ENCODE measurements at places on chromosomes 7 and 10.
A peak's percentile ranks its signal among the peaks of the same experiment; 100 is the strongest.

DNA sequence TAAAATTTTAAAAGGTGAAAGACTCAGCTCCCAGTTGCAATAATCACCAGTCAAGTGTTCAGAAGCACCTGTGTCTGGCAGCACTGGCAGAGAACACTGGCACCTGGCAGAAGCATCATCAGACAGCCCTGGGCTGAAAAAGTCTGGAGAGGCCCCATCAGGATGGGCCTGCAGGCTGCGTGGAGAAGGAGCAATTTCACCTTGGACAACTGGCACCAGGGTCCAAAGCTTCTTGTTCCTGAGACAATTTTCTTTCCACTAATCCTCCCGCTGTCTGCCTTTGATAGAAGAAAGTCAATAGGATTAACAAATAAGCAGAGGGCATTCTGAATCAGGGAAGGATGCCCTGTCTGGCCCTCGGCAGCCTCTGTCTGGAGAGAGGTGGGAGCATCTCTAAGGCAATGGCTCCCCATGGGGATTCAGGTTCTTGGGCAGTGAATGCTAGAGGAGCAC is 6.5 kb downstream of the COBL start:
- DNase-seq, result no peak

DNA sequence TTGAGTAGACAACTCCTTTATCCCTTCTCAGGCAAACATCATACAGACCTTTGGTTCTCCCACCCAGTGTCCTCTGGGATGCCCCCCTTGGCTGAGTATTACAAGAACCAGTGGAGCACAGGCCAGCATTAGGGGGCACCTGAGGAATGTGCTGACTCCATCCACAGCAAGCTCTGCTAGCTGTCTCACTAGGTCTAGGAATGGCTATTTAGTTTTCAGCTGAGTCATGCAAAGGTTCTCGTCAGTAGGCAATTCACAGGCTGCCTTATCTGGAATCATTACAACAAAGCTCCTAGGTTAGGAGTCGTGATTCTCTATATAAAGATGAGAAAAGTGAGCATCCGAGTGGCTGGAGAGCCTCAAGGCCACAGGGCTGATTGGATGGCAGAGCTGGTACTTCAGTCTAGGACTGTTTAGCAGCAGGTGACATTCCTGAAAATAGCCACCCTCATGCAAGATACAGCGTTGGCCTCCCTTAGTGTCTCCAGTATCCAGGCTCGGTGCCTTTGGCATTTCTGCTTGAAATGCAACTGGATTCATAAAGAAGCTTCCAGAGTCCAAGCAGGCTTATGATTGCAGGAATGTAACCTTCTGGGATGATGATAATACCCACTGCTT is 75.8 kb downstream of the CDCA7L start:
- DNase-seq, result peak; percentile 23

DNA sequence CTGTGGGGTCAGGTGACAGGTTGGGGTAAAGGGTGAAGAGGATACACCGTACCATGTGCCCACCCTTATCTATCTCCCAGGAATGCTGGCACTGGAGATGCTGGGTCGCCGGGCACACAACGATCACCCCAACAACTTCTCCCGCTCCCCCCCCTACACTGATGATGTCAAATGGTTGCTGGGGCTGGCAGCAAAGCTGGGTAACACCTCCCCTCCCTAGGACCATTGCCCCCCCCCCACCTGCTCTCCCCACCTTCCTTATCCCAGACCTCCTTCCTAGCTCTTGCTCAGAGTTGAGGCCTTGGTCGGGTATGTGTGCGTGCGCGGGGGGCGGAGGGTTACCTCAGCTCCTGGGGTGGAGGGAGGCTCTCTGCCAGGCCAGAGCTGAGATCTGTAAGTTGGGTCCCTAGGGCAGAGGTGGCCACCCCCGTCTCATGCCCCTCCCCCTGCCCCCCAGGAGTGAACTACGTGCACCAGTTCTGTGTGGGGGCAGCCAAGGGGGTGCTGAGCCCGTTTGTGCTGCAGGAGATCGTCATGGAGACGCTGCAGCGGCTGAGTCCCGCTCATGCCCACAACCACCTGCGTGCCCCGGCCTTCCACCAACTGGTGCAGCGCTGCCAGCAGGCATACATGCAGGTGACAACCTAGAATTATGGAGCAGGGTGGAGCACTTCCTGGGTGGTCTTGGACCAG is 10.7 kb downstream of the NDST2 start:
- DNase-seq, result no peak

GRCh38 chr7:23470330-23471105 is at the start of gene IGF2BP3:
TSS of gene IGF2BP3 (minus strand) at chr7:23470491. CDS start at chr7:23470110, 381 bp downstream.
- DNase-seq, result peak; percentile 97

DNA sequence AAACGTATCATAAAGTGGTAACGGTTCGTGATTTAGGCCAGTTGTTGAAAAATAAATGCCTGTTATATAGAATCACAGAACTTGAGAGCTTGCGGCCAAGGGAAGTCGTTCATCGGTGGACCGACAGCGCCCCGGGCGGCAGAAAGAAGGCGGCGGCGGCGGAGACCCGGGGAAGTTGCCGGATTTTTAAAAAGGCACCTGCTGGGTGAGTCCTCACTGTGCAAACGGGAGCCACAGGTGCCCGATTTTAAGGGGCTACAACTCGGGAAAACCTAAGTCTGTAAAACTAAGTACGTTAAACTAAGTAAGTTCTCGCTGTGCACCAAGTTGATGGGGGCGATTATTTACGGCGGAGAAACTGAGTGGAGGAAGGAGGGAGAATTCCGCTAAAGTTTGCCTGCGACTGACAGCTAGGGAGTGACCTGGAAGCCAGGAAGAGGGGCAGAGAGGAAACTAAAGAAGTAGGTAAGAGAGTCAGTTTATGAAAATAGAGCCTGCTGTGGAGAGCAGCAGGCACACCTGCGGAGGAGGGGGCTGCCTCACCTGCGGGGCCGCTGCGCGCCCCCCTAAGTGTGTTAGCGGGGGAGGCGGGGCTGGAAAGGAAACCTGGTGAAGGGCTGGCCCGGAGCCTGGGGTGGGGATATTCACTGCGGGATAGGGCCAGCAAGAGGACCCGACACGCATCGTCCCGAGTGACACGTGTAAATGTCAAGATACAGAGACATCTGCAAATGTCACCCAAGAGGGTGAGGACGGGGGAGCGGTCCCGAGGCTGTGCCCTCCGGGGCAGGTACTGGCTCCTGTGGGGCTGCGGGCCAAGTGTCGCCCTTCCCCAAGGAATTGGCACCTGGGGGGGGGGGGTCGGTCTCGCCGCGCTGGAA is 996 bp downstream of the ADAM12 start:
- no peak for DNase-seq

GRCh38 chr10:37314350-37314749 is 189.0 kb downstream of the ANKRD30A start:
- no peak for DNase-seq

DNA sequence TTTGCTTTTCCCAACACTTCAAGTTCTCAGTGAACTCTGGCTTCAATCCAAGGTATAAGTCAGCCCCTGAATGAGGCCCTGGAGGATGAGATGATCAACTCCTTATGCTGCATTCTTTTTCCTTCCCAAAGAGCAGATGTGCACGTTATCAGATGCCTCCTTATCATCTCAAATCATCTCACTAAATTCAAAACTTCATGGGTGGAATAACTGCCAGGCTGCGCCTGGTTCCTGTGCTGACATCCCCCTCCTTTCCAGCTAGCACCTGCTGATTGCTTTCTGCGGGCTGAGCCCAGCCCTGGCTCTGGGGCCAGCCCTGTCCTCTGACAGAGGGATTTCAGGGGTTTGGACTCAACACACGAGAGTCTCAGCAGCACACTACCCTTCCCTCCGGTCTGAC is 44.9 kb downstream of the TLL2 start:
- no peak for DNase-seq

DNA sequence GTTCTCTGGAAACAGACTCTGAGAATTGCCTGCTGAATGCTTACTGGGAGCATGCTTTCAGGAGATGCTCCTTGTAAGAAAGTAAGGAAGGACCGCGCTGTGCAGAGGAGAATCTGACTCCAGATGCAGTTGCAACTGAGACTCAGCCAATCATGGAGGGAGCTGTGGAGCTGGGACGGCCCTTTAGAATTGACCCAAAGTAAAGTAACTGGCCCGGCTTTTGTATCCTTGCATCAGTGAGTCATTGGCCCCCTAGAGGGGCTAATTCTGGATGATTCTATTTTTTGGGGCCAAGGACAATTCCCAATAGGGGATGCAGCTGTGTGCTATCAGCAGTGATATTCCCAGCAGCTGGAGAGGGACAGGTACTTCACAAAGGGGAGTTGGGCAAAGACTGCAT is 170.4 kb downstream of the PTEN start:
- DNase-seq, result no peak

DNA sequence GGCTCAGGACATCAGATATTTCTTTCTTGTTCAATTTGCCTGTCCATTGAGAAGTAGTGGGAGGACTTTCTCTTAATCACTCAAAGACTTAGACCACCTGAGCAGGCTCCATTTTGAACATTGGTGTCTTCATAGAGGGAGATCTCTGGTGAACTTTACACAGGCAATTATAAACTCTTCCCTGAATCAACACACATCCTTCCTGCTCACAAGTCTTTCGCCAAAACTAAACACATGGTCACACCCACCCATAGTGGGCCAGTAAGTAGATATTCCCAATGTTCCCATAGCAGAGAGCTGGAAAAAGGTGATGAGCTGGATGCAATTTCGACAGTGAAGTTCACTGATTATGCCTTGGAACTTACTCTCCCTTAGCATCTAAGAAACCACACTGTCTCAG is 8.2 kb upstream of the MACC1 start:
- DNase-seq, result no peak

DNA sequence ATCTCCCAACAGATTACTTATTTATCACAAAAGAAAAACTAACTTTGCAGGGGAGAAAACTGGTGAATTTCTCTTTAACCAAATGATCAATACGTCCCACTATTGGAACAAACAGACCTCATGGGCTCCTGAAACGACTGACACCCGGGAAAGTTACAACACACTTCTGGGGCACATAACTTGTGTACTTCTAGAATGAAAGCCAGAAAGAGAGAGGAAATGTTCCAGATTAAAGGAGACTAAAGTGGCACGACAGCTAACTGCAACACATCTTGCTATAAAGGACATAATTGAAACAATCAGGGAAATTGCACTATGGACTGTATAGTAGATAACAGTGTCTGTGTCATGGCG is 14.7 kb upstream of the TPST1 start:
- no peak for DNase-seq

DNA sequence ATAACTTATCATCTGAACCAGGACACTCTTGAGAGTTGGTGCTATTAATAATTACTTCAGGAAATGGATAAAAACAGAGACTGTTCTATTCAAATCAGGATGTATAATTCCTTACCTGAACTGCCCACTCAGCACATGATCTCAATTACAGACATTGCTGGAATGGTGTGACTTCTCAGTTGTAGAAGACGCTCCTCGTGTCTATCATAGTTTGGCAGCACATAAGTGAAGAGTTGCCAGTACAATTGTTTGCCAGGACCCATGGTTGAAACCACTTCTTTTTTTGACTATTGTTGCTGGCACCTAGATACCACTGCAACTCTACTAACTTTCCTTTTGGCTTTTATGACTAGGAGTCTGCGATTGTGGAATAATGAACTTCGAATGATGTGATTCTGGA is 105.4 kb downstream of the ZNF365 start:
- no peak for DNase-seq

- DNase-seq, result no peak
Measured at GRCh38 chr7:115763347-115763746, 267.2 kb downstream of the TFEC start.

DNA sequence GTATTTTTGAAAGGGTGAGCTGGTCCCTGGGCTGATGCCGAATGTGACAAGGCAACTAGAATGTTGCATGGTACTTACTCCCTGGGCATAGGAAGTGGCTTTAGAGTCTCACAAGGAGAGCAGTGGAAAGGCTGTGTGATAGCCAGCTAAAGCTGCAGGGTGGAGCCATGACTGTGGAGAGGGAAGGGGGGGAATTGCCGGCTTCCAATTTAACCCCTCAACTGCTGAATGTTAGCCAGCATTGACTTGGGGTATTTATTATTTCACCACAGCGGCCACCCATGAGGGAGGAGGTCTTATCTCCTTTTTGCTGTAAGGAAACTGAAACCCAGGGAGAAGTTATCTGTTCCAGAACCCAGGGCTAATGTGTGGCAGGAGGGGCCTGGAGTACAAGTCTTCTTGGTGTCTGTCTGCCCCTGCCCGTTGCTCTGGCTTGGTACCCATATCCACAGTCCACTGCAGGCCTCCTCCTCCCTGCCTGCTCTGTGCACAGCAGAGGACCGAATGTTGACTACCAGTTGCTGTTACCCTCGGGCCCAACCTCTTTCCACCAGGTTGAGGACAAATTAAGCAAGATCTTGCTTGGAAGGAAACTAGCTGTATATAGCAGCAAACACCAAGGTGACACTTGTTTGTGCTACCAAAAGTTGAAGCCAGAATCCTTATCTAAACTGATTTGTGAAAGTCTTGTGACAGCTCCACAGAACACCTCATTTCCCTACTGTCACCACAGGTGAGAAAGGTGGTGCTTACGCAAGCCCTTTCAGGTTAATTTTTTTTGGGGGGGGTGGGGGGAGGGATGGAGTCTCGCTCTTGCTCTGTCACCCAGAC is 37.6 kb downstream of the WBP1L start:
- peak; percentile 34 for DNase-seq

DNA sequence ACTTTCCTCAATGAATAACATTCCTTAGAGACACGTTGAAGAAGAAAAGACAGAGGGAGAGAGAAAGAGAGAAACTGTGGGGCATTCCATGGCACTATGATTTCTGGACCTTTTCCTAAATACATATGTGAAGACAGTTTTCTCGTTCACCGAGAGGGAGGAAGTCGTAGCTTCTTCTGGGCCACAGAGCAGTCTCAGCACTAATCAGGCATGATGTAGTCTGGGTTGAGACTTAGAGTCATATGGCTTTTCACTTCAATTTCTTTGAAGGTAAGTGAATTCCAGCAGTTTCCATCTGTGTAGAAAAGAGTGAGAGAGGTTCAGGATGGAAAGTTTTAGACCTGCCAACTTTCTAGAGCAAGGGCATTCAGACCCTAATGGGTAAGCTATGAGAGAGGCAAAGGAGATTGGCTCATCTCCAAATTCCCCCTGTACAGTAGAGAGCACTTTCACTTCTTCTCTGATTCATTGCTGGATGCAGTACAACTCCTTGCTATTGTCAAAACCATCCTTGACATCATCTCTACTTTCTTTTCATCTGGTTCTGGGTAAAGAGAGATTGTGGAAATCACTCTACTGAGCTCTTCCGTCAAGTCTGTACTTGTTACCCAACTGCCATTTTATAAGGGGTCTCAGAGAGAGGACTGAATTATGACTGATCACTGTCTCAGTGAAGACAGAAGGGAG is 31.5 kb upstream of the OR9A4 start:
- DNase-seq, result no peak

DNA sequence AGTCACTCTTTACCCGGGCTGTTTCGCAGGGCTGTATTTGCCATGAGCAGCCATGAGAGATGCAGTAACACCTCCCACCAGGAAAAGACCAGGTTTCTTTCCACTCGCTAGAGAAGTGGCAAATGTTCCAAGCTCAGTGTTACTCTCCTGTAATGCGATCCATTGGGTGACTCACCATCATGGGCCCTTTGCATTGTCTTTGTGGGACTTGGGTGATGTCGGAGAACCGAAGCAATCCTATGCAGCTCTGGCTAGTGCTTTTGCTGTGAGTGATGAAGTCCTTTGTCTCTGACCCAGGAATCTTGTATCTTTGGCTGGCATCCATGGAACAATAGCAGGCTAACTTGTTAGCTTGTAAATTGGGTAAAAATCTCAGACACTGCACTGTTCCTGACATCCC is 40.0 kb downstream of the GHRHR start:
- no peak for DNase-seq
